ENCODE measurements at places on chromosomes 7 and 10.

DNA sequence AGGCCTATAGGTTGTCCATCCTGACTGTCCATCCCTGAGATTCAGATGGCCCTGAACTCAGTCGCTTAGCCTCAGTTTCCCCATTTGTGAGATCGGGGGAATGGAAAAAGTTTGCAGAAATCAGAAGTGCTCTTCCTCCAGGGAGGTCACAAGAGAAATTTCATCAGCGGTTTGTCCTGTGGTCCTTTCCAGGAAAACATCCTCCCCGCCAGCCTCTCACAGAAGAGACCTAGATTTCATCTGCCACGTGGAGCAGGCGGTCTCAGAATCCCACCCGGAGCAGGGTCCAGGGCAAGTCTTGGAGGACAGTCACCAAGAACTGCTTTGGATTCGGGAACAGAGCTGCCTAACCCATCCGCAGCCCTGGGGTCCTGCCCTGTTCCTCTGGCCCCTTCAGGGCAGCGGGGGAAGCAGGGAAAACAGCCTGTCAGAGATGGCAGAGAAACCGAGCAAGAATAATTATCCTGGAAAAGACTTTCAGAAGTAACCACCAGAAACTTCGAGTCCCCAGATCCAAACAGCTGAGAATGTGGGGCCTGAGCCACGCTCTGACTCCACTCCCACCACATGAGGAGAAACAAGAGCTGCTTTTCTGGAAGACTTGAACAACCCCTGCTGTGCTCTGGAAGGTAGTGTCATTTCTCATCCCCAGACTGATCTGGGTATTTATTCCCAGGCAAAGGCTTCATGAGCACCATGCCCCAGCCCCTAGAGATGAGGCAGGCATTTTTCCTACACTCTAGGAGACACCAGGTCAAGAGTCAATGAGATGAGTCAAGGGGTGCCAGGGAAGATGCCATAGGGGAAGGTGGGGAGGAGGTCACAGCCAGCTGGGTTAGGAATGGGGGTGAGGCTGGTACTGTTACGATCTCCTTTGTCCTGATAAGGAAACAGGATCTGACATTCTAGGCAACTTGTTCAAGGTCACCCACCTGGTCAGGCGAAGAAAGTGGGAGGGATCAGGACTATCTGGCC lies 1.1 kb upstream of the TNS3 start:
- no peak for DNase-seq

- DNase-seq = no peak
Measured at GRCh38 chr10:100485366-100485765, 22.6 kb downstream of the WNT8B start.

- DNase-seq = no peak
Measured at GRCh38 chr7:94584113-94584512, 71.8 kb downstream of the SGCE start.

DNA sequence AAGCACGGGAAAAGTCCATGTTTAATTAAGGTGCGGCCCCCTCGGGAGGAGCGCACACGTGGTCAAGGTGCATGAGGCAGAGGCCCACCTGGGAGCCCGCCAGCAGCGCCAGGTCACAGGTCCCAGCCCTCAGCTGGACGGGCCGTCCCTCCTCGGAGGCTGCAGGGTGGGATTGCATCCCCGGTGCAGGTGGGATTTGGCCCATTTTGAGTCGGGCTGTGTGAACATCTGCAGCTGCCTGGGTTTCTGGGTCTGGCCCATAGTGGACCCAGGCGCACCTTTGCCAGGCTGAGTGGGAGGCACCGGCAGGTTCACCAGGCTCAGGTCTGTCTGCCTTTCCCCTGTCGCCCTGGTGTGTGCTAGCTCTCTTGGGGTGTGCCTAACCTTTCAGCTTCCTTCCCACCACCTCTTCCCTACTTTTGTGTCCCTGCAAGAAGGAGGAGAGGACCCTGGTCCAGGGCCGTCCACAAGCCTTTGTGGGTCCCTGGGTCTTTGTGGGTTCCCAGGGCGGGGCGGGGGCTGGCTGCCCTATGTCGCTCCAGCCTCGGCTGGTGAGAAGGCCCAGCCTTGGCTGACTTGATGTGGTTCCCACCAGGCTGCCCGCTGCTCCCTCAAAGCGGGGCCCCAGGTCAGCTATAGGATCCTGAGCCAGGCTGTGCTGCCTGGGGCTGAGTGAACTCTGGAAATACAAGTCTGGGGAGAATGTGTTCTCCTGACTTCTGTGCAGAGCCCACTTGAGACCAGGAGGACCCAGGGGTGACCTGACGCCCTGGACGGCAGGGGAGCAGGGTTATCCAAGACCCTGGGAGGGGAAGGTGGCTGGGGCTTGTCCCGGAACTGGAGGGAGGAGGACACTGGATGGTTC lies 186.7 kb upstream of the SHH start:
- DNase-seq = no peak

DNA sequence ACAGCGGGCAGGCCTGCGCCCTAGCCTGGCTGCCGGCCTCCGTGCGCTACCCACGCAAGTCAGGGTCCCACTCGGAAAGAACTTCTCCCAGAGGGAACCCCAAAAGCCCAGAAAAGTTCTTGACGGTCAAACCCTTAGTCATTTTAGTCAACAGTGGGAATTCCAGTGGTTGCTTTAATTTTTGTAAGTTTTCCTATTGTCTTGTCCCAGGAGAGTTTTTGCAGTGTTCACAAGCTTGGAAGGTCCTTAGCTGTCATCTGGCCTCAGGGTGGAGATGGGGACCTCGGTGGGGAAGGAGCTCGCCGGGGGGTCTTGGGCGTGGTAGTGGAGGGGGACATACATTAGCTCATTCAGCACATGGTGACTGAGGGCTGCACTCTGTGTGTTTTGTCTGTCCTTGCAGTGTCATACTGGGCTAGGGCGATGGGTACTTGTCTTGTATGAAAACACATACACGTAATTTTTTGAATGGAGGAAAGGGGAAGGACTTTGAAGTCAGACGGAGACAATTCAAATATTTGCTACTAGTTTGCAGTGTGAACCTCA lies 736 bp downstream of the MINDY4 start:
- DNase-seq = peak; percentile 38

GRCh38 chr7:55534262-55534915 lies 37.9 kb downstream of the VOPP1 start:
- DNase-seq = peak; percentile 77

DNA sequence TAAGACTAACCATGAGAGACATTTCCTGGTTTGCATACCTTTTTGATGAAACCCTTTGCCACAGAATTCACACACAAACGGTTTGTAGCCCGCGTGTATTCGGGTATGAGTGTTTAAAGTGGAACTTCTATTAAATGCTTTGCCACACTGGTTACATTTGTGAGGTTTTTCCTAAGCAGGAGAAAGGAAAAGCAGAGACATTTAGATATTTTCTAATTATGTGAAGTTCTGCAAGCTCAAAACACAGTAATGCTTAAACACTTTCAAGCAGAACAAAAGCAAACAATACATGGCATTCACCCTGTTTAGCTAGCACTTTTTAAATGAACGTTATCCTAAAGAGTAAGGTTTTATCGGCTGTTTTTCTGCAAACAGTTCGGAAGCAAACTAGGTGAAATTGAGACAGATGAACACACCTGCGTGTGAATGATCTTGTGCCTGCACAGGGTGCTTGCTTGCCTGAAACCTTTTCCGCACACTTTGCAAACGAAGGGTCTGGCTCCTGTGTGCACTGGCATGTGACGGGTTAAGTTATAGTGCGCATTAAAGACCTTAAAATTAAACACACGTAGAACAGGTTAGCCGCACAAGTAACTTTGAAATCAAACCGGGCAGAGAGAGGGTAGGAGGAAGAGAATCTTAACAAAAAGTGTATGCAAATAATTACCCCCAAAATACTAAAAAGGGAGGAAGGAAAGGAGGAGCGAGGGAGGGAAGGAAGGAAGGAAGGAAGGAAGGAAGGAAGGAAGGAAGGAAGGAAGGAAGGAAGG lies 1.6 kb downstream of the FEZF1 start:
- no peak for DNase-seq

DNA sequence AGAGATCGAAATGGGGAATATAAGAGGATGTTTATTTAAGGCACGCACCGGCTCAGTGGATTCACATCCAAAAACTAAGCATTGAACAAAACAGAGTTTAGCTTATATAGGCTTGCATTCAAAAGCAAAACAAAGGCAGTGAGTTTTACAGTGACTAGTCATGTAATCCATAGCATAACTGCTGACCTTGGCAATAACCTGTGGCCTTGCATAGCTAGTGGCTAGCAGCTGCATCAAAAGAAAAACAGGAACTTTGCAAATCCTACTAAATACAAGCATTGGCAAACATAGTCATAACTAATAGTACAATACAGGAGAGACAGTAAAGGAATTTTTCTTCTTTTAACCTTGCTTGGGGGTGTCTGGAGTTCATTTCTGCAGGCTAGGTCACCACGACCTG lies 9.7 kb upstream of the ZNF485 start:
- no peak for DNase-seq

DNA sequence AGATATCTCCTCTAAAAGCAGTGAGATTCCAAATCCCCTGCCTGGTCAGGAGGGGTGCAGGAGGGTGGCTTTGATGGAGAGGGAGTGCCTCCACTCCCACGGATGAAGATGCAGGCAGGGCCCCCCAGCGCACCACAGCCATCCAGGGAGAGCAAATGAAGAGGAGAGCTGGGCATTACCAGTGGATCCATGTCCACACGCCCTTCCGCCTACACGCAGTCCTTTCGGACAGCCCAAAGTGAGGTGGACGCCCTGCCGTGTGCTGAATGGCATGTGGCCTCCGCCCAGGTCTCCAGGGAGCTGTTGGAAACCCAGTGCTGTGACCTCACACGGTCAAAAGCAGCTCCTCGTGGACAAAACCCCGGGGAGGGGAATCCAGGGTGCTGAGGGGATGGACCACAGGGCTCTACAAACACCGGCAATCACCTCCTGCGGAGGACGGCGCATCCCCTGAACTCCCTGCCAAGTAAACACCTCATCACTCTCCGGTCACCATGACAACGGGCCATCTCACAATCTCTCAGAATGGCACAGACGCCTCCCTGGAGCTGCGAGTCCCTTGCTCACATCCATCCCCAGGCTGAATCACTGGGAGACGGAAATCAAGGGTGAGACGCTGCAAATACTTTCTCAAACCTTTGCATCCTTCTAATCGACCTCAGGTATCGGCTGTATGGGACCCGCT lies 35.0 kb upstream of the DNAAF5 start:
- no peak for DNase-seq

DNA sequence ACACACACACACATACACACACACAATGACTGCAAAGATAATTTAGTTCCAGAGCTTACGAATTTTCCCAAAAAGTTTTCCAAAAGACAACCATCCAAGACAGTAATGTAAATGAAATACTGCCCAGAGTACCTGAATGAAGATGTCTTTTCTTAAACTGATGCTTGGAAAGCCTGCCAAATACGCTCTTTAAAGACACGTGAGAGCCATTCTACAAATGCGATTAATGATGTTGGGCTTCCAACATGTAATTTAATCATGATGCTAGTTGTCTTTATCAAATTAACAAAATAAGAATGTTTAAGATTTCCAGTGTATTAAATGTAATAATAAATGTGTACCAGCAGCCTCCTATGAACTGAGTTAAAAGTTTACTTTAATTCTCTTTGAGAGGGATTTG lies 11.1 kb downstream of the ERCC6 start:
- no peak for DNase-seq

DNA sequence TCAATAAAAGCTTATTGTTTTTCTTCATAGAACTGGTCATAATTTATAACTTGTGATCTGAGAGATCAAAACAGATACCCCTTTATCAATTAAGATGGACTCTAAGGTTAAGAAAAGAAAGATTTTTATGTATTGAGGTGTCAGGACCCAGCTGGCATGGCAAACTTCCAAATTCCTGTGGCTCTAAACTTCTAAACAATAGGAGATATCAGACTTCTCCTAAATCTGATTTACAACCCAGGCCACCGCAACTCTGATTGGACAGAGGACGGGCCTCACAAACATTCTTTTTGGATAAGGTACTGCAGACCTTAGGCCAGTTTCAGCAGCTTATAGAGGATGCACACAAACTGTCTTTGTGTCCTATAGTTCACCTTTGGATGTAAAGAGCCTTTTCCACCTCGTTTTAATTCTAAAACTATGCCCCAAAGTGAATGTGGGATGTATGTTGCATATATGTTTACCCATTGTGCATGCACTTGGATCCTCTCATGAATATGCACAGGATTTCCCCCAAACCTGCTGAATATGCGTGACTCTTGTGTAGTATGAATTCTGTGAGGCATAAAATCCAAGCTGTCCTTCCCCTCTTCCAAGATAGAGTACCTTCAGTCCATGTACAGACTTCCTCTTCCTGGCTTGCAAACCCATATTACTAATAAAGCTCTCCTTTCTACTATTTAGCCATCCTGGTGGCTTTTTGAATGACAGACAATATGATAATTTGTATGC lies 69.0 kb downstream of the ELMO1 start:
- DNase-seq = no peak

DNA sequence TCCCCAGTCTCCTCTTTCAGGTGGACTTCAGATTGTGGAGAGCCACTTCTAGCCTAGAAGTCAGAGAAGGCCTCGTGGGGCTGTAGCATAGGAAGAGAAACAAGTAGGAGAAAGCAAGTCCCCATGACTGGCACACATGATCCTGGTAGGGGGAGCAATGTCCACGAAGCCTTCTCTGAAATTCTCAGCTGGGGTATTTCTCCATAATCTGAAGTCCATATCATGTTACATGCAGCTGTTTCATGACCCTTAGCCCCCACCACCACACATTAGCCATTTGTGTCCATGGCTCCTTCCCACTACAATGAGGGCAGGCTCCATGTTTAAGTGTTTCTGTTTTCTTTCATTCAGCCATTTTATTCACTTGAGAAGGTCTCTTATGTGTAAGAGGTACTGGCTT lies 43.2 kb downstream of the LAMB4 start:
- DNase-seq = no peak

- DNase-seq = no peak
Measured at GRCh38 chr7:30930621-30931020, 19.0 kb downstream of the AQP1 start.

DNA sequence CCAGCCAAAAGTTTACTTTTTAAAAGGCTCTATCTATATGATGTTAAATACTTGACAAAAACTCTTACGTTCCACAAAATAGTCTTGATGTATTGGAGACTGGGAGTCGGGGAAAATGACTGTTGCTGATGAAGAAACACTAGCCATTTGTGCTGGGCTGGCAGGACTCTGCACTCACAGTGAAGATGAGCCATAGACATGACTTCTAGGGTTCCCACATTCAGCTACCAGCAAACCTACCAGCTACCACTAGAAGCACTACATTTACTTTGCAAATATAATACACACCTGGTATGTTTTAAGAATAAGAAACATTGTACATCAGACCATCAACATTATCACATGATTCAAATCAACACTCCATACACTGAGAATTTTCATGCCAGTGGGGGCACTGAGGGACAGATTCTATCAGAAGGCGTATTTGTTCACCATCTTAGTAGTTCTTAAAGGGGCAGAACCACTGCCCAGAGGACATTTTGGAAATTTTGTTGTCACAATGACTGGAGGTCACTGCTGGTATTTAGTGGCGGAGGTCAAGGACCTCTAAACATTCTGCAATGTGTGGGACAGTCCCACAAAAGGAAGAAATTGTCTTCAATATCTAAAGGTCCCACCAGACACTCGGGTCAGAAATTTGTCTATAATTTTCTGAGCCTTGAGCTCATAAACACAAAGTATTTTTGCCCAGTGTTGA lies 52.3 kb downstream of the PARD3 start:
- DNase-seq = no peak

DNA sequence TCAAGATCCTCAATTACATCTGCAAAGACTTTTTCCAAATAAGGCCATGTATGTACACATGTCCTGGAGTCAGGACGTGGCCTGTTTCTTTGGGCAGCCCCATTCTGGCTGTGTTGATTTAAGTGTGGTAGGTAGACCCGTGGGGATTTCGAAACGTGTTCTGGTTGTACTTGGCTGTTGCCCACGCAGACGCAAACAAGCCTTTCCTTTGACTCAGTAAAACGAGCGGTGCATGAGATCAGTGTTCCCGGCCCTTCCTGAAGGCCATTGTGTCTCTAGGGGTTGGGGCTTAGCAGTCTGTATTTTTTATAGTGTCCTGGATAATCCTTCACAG lies 64.8 kb upstream of the DNAJB6 start:
- no peak for DNase-seq
